ENCODE measurements at places on chromosomes 12 and 14.

DNA sequence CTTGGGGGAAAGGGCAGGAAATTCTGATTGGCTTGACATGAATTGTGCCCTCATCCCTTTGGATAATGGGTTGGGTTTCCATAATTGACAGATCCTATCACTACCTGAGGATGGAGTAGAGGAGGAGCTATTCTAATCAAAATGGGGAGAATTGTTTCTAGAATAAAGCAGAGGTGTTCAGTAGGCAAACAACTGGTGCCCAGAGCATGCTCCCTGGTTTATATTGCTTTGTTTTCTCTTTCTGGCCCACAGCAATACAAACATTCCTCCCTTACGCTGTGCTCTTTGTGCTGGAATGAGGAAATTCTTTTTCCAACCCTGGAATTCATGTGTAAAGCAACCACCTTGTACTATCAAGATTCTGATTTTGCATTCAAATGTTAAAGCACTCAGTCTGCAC is 147.4 kb downstream of the RASSF9 start:
- H3K4me1 ChIP-seq: no peaks in the 10 kb centered on the region
- DNase-seq: no peak
- H3K36me3 ChIP-seq: no peaks in the 10 kb centered on the region
- no peaks in the 10 kb centered on the region for H3K27me3 ChIP-seq
- no peak overlapping the region for H3K27ac ChIP-seq

GRCh38 chr12:14979468-14979867 is 6.6 kb downstream of the PDE6H start:
- no peak overlapping the region for H3K4me3 ChIP-seq
- no peaks in the 10 kb centered on the region for H3K4me1 ChIP-seq
- no peaks in the 10 kb centered on the region for H3K36me3 ChIP-seq

- H3K27ac ChIP-seq: no peak overlapping the region
- H3K4me3 ChIP-seq: no peak overlapping the region
- no peaks in the 10 kb centered on the region for H3K4me1 ChIP-seq
- no peak for DNase-seq
- H3K27me3 ChIP-seq: no peaks in the 10 kb centered on the region
Observed at GRCh38 chr12:45381351-45381750, 165.5 kb downstream of the ANO6 start.

DNA sequence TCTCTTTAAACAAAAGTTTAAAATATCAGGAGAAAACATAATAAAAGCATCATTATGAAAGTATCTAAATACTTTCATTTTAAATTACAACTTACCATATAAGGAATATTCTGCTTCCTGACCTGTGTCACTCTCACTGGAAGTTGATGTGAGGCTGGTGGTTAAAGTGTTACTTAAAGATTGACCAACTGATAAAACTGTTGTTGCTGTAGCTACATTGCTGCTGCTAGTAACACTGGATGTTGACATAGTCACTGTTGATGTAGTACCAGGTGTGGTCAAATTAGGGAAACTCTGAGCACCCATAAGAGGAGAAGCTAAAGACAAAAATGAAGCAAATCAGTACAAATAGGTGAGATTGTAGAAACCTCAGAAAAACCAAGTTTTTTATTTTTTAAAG is 79.9 kb downstream of the HECTD1 start:
- H3K36me3 ChIP-seq: peaks cover 56% of the 10 kb centered on the region
- no peak overlapping the region for H3K27ac ChIP-seq
- DNase-seq: no peak

GRCh38 chr12:27965966-27966365 is 6.6 kb downstream of the PTHLH start:
- peaks cover 4% of the 10 kb centered on the region for H3K36me3 ChIP-seq
- no peaks in the 10 kb centered on the region for H3K27me3 ChIP-seq
- DNase-seq: no peak
- no peak overlapping the region for H3K4me3 ChIP-seq
- H3K27ac ChIP-seq: peak overlapping the region; percentile 48

GRCh38 chr14:64844272-64844671 is 35.4 kb downstream of the SPTB start:
- no peak overlapping the region for H3K4me3 ChIP-seq
- H3K36me3 ChIP-seq: no peaks in the 10 kb centered on the region
- H3K27me3 ChIP-seq: no peaks in the 10 kb centered on the region
- peaks cover 11% of the 10 kb centered on the region for H3K4me1 ChIP-seq
- no peak for DNase-seq

DNA sequence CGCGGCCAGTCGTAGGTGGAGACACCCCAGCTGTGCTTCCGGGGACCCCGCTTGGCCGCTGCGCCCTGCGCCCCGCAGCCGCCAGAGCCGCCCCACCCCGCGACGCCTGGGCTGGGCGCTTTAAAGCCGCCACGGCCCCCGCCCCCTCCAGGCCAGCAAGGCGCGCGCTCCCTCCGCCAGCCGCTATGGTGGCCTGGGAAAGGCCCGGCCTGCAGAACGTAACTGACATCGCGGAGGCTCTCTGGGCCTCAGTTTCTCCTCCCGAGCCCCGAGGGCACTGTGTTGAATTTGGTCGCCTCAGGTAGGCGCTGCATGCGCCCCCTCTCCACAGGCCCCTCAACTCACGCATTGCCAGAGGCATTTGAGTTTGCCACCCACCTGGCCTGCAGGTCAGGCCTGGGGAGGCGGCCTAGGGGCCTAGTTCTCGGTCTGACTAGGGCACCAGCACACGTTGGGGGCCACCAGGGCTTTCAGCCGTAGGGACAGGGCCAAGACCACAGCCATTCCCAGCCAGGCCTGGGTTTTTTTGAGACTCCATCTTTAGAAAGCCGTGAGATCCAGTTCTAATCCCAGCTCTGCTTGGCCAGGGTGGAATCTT is at the start of gene NGB:
NGB (minus strand) TSS at position 94 of the 598 bp plus-strand sequence. CDS start 269 bp downstream, outside the sequence.
- no peaks in the 10 kb centered on the region for H3K4me1 ChIP-seq
- DNase-seq: no peak
- H3K36me3 ChIP-seq: no peaks in the 10 kb centered on the region
- H3K27ac ChIP-seq: no peak within 1 kb of the TSS

DNA sequence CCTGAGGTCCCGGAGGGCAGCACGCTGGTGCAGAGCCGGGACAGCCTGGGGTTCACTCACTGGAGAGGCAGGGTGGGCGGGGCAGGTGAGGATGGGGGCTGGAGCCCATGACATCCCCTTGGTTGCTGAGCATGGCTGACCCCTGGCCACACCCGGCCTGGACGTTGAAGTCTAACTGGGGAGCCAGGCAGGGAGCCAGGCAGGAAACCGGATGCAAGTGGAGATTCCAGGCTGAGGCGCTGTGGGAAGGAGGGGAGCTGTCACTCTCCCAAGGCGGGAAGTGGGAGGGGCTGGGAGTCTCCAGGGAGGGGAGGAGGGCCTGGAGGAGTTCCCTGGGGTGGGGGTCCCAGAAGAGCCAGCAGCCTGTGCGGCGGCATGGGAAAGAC is 7.7 kb upstream of the INF2 start:
- H3K4me3 ChIP-seq: peak overlapping the region; percentile 5
- DNase-seq: peak; percentile 66
- no peaks in the 10 kb centered on the region for H3K36me3 ChIP-seq
- H3K27ac ChIP-seq: peak overlapping the region; percentile 85
- H3K4me1 ChIP-seq: peaks cover 45% of the 10 kb centered on the region
- no peaks in the 10 kb centered on the region for H3K27me3 ChIP-seq

GRCh38 chr14:29144621-29145020 is 378.0 kb downstream of the FOXG1 start:
- no peak for DNase-seq
- H3K4me1 ChIP-seq: no peaks in the 10 kb centered on the region
- no peak overlapping the region for H3K27ac ChIP-seq
- H3K27me3 ChIP-seq: no peaks in the 10 kb centered on the region
- H3K36me3 ChIP-seq: no peaks in the 10 kb centered on the region

GRCh38 chr12:74903522-74903921 is 306.1 kb downstream of the KCNC2 start:
- H3K27me3 ChIP-seq: no peaks in the 10 kb centered on the region
- no peak for DNase-seq
- no peaks in the 10 kb centered on the region for H3K4me1 ChIP-seq
- no peaks in the 10 kb centered on the region for H3K36me3 ChIP-seq

GRCh38 chr12:63826006-63826585 is 18.4 kb upstream of the SRGAP1 start:
- no peaks in the 10 kb centered on the region for H3K36me3 ChIP-seq
- no peaks in the 10 kb centered on the region for H3K27me3 ChIP-seq
- DNase-seq: no peak
- no peak overlapping the region for H3K27ac ChIP-seq
- no peaks in the 10 kb centered on the region for H3K4me1 ChIP-seq
- H3K4me3 ChIP-seq: no peak overlapping the region

DNA sequence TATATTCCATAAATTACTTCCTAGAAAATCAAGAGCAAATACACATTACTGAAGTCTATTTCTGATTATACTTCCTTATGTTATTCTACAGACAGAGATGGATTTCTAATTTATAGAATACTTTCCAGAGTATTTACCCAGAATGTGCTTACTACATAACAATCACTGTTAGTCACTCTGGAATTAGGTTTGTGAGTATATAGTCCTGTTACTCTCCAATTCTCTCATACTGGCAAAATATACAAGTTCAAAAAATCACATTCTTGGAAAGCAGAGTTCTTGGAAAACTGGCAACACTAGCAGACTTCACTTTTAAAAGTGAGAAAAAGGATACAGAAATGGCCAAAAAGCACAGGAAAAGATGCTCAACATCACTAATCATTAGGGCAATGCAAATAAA is 7.3 kb downstream of the PPP2R5E start:
- H3K27me3 ChIP-seq: no peaks in the 10 kb centered on the region
- no peak overlapping the region for H3K4me3 ChIP-seq

DNA sequence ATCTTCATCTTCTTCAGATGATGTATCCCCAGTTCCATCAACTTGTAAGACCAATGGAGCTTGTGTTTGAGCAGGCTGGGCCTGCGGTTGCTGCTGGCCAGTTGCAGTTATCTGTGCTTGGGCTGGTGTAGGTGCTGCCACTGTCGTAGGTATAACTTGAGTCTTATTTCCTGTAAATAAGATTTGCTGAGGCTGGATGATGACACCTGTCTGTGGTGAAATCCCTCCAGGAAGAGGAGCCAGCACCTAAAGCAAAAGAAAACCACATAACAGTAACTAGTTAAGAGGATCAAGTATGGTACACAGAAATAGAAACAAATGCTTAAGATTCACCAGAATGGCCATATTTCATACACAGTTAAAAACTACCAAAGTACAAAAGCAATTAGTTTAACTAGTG is 28.2 kb downstream of the GTF2A1 start:
- peaks cover 33% of the 10 kb centered on the region for H3K36me3 ChIP-seq
- DNase-seq: no peak
- H3K4me3 ChIP-seq: no peak overlapping the region
- H3K4me1 ChIP-seq: no peaks in the 10 kb centered on the region
- H3K27ac ChIP-seq: no peak overlapping the region

- H3K27me3 ChIP-seq: no peaks in the 10 kb centered on the region
- peaks cover 22% of the 10 kb centered on the region for H3K36me3 ChIP-seq
- peak overlapping the region; percentile 94 for H3K27ac ChIP-seq
- peak overlapping the region; percentile 97 for H3K4me3 ChIP-seq
- H3K4me1 ChIP-seq: peaks cover 3% of the 10 kb centered on the region
- peak; percentile 69 for DNase-seq
Observed at GRCh38 chr12:95473231-95473883, 595 bp upstream of the METAP2 start.

DNA sequence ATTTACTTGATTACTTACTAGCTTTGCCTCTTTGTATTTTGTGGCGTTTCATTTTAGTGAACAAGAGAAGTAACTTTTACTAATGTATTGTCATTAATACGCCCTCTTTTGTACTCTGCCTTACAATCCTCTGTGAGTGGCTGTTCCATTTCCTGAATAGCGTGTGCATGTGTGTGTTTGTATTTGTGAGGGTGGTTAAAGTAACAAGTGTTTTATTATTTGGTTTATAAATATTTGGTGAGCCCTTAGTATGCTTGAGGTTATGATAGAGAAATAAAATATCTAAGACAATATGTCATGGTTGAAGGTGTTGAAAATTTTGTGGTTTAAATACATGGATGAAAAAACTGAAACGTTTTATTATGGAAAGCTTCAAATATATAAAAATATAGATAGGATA is 71.7 kb upstream of the REP15 start:
- no peak for DNase-seq
- no peaks in the 10 kb centered on the region for H3K27me3 ChIP-seq
- H3K4me1 ChIP-seq: peaks cover 10% of the 10 kb centered on the region
- peak overlapping the region; percentile 53 for H3K27ac ChIP-seq
- no peak overlapping the region for H3K4me3 ChIP-seq

GRCh38 chr12:121238604-121239350 is 28.8 kb downstream of the P2RX4 start:
- H3K4me3 ChIP-seq: no peak overlapping the region
- peaks cover 4% of the 10 kb centered on the region for H3K4me1 ChIP-seq
- no peaks in the 10 kb centered on the region for H3K36me3 ChIP-seq
- DNase-seq: no peak
- H3K27ac ChIP-seq: peak overlapping the region; percentile 28

- peaks cover 10% of the 10 kb centered on the region for H3K27me3 ChIP-seq
- no peak overlapping the region for H3K27ac ChIP-seq
- no peaks in the 10 kb centered on the region for H3K36me3 ChIP-seq
- H3K4me3 ChIP-seq: no peak overlapping the region
- DNase-seq: no peak
Observed at GRCh38 chr14:99248761-99249171, 23.2 kb downstream of the BCL11B start.

GRCh38 chr12:119573086-119573485 is 20.5 kb upstream of the TMEM233 start:
- no peaks in the 10 kb centered on the region for H3K27me3 ChIP-seq
- H3K4me1 ChIP-seq: no peaks in the 10 kb centered on the region
- DNase-seq: no peak
- H3K4me3 ChIP-seq: no peak overlapping the region
- no peak overlapping the region for H3K27ac ChIP-seq

GRCh38 chr12:71704920-71705319 is 19.0 kb downstream of the TMEM19 start:
- DNase-seq: no peak
- peaks cover 32% of the 10 kb centered on the region for H3K36me3 ChIP-seq
- H3K4me1 ChIP-seq: no peaks in the 10 kb centered on the region
- H3K27me3 ChIP-seq: no peaks in the 10 kb centered on the region
- no peak overlapping the region for H3K4me3 ChIP-seq
- no peak overlapping the region for H3K27ac ChIP-seq

- no peak overlapping the region for H3K27ac ChIP-seq
- no peaks in the 10 kb centered on the region for H3K27me3 ChIP-seq
- DNase-seq: no peak
- peaks cover 2% of the 10 kb centered on the region for H3K4me1 ChIP-seq
- no peak overlapping the region for H3K4me3 ChIP-seq
Observed at GRCh38 chr14:56338674-56339073, 220.5 kb downstream of the PELI2 start.

DNA sequence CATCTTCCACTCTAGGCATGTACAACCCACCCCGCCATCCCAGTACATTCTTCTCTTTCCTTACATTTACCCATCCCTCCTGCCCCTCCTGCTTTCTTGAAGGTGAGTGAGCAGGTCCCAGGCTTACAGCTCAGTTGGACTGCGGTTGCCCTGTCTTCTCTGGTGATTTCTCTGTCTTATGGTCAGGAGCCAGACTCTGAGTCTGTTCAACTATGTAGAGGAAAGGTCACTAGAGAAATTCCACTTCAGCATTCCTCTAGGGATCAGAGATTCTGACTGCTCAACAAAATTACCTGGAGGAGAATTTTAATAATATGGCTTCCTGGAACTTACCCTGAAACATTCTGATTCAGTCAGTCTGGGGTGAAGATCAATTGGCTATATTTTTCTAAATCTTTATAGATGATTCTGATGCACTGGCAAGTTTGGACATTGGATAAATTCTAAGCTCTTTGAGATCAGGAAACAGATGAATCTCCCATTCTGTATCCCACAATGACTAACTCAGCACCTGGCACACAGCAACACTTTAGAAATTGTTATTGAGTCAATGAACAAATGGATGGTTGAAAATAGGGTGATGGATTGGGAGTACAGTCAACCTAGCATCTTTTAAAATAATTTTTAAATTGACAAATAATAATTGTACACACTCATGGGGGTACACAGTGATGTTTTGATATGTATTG is 128.6 kb upstream of the HIF1A start:
- H3K4me3 ChIP-seq: no peak overlapping the region
- no peaks in the 10 kb centered on the region for H3K27me3 ChIP-seq
- peaks cover 4% of the 10 kb centered on the region for H3K4me1 ChIP-seq
- peak; percentile 56 for DNase-seq
